Tibial artery (tissue), 4 donors: ENCODE measurements at places on chromosomes 7 and 10.

- no peak for DNase-seq
Observed at GRCh38 chr10:129547608-129548007, 80.6 kb downstream of the MGMT start.

DNA sequence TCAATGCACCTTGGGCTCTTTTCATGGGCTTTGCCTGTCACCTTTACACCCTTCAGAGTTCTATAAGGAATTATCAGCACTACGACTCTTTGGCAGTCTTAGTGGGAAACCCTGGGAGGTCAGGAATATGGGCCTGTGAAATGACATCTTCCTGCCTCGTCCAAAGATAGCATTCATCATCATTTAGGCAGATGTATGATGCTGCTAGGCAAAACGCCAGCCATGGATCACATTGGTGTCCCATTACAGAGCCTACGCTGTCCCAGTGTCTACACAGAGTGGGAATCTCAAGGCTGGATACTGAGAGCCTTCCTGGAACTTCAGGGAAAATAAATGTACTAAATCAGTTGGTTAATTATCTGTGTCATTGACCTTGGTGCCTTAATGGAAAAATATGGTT is 259.4 kb upstream of the CELF2 start:
- DNase-seq = no peak

- DNase-seq = no peak
Observed at GRCh38 chr7:2066251-2066919, 166.4 kb downstream of the MAD1L1 start.

DNA sequence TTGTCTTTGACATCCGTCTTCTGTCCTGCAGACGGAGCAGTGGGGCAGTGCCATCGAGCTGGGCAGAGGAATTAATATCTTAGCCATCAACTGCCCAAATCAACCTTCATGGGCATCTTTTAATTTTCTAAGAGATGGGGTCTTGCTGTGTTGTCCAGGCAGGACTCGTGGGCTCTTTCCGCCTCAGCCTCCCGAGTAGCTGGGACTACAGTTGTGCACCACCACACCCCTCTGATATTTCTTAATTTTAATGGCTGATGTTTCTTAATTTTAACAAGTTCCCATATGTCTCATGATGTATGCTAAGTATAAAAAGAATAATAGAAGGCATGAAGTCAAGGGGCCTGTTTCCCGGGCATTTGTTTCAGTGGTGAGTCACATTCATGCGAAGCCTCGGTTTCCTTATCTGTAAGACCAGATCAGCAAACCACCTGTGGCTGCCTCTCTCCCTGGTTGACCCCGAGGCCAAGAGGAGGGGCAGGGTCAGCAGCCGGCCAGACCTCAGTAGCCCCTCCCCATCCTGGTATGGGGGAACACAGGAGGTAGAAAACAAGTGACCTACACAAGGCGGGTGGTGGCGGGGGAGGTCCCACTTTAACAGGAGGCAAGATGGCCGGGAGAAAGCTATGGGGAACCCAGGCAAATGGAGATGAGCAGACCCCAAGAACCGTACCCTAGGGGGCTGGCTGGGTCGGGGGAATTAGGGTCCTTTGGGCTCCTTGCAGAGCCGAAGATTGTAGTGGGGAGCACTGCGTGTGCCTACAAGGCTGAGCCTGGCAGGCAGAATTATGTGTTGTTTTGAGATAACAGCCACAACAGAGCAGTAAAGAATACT is 85.5 kb downstream of the CUX1 start:
- no peak for DNase-seq

GRCh38 chr10:21529032-21529910 is 3.8 kb upstream of the SKIDA1 start:
- DNase-seq = no peak

- DNase-seq = no peak
Observed at GRCh38 chr10:31702954-31703353, 225.7 kb downstream of the ARHGAP12 start.

DNA sequence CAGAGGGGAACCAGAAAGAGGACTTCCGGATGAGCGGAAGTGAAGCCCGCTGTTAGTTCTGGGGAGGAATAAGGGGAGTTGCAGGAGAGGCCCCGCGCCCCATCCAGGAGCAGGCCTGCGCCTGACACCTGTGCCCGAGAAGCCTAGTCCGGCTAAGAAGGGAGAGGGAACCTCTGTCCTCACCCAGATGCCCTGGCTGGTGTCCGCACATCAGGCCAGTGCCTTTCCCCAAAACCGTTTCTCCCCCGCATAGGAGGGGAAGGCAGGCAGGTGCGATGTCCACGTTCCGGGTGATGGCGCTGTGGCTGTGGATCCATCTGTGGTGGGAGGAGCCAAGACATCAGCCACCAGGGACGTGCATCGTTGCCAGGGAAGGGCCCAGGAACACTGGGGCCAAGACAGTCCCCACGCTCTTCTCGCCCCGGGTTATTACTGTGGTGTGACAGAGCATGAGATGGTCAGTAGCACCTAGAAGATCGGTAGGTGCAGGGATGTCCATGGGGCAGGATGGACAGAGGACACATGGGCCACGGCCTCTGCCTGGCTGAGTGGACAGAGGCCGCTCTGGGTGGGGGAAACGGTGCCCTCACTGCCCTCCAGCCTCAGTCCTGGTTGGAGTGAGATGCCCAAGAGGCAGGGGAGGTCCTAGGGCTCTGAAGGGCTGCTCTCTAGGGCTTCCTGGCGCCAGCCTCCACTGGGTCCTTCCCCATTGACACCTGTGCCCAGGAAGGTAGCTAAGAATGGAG is 262.7 kb downstream of the CELF2 start:
- no peak for DNase-seq

GRCh38 chr10:103778358-103779139 is 76.8 kb downstream of the SH3PXD2A start:
- DNase-seq = no peak

- no peak for DNase-seq
Observed at GRCh38 chr10:129847741-129848483, 116.2 kb downstream of the EBF3 start.

DNA sequence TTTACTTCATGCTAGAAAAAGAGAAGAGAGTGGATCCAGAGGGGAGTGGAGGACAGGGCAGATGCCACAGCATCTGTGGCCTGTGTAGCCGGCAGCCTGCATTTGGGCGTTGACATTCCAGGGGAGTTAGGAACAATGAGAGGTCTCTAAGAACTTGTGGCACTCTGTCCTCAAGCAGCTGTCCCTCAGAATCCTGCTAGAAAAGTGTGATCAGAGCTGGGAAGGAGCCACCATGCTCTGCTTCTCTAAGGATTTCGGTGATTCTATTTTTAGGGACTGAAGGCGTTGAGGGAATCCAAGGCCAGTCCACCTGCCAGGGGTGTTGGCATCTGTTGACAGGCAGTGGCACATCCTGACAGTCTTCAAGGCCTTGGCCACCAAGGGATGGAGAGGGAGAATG is 7.6 kb downstream of the LRIT2 start:
- DNase-seq = peak; percentile 15

- DNase-seq = no peak
Observed at GRCh38 chr7:139232904-139233303, 1.9 kb downstream of the UBN2 start.

DNA sequence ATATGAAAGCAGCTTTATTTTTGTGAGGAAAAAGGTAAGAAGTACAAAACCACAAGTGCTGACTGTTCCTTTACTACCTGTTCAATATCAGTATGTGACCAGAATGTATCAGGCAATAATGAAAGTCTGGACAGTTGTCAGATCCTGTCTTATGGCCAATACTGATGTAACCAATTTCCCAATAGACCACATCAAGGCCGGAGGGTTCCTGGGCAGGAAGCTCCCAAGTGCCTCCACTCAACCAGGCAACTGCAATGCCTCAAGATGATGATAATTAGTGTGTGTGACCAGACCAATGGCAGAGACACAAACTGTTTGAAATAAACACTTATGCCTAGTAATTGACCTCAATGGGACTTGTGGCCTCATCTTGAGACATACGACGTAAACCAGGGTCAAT is 149.4 kb upstream of the ASAH2 start:
- no peak for DNase-seq

GRCh38 chr7:79165225-79165624 is 288.2 kb downstream of the MAGI2 start:
- DNase-seq = no peak

DNA sequence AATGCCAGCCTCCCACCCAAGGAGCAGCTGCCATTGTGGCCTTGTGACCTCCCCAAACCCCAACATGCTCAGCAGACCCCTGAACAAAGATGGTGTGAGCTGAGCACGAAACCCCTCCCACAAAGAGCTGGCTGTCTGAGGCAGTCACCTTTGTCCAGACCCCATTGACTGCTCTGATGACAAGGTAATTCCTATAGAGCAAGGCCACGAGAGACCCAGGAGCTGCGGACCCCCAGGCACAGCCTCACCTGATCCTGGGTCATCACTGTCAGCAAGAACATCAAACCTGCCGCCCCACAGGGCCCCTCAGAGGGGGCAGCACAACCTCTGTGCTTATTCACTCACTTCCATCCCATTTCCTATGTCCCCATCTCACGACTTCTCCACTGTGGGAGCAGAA is 102.6 kb downstream of the CPXM2 start:
- no peak for DNase-seq

- DNase-seq = no peak
Observed at GRCh38 chr7:104328296-104328969, at the start of gene LHFPL3. Gene LHFPL3 (plus strand): TSS chr7:104328603.

- no peak for DNase-seq
Observed at GRCh38 chr10:30842894-30843293, 188.8 kb downstream of the ZNF438 start.

DNA sequence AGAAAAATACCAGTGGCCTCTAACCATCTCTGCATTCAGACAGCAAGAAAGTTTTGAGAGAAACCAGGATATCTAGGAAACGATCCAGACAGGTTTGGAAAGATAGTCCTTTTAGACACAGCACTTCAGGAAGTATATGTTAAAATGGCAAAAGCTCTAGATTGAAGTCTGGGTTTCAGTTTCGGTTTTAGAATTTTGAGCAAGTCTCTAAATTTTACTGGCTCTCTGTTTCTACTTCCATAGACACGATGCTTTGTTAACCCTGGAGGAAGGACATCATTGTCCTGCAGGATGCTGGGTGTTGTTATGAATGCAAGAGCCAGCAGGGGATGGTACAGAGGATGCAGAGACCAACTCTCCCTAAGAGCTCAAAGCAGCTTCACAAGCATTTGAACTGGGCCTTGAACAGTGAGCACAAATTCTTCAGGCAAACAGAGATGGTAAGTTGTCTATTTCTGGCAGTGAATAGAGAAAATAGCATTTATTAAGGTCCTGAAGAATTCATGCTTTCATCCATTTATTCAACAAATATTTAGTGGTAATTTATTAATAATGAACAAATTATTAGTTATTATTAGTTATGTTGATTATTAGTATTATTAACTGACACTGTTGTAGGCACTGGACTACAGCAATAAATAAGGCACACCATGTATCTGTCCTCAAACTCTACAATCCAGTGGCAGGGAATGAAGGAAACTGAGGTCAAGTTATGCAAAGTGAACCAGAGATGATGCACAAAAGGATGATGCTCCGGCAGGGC is 152.7 kb upstream of the NRP1 start:
- no peak for DNase-seq

DNA sequence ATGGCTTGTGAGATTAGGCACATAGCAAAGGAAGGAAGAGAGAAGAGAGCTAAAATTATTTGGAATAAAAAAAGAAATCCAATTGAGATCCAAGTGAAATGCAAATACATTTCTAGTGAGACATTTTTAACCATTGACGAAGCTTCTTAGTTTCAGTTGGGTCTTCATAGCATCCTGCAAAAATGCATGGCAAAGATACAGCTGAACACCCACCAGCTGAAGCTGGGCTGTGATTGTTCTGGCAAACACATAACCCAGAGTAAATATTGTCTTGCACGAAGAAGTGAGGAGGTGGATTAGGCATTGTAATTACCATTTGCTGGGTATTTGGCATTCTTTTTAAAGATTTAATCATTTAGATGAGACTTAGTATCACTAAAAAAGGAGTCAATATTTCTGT is 409.4 kb downstream of the GRM8 start:
- DNase-seq = no peak

GRCh38 chr10:27349987-27350386 is 109.4 kb upstream of the ACBD5 start:
- no peak for DNase-seq

- no peak for DNase-seq
Observed at GRCh38 chr7:142997456-142997989, 29.4 kb downstream of the OR9A2 start.

GRCh38 chr10:130623680-130624267 is 487.6 kb downstream of the GLRX3 start:
- no peak for DNase-seq
